Sigmoid colon (tissue), 7 donors: ENCODE measurements at places on chromosomes 12 and 14. TPM values are rescaled to one million over a fixed set of nuclear protein-coding genes. Genes with fewer than 3 reads are reported as not detected.

Gene AJUBA
- total RNA-seq, result 5.0 TPM

GRCh38 chr14:80507292-80507869 lies 296.1 kb upstream of the DIO2 start:
- no peaks in the 10 kb centered on the region for H3K27me3 ChIP-seq
- H3K36me3 ChIP-seq, result no peaks in the 10 kb centered on the region
- H3K4me3 ChIP-seq, result no peak overlapping the region
- H3K4me1 ChIP-seq, result no peaks in the 10 kb centered on the region
- DNase-seq, result no peak
- H3K27ac ChIP-seq, result no peak overlapping the region

DNA sequence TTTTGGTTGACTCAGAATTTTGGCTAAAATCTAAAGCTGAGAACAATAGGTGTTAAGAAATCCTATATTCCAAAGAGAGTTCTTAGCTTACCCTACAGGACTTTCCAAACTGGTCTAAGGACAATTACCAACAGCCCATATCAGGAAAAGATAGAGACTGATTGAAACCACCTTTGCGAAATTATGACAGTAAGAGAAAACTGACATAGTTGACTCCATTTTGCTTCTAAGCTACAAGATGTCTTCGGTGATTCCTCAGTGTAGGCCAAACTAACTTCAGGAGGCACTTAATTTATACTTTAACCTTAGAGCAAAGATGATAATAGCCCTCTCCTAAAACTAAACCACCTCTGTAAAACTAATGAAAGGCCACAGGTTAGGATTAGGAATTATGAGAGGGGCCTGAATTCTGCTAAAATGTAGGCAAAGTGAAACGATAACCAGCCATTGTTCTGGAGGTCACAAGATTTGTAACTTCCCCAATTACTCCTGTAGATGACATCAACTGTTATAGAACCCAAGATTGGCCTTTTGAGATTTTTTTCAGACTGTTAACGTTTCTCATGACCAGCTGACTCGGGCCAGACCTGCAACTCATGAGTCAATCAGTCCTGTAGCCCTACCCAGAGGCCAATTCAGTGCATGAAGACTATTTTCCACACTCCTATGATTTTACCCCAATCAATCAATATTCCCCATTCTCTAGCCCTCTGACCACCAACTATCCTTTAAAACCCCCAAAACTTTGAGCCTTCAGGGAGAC lies 43.0 kb downstream of the KLRG1 start:
- no peaks in the 10 kb centered on the region for H3K36me3 ChIP-seq
- H3K4me1 ChIP-seq, result no peaks in the 10 kb centered on the region
- no peak for DNase-seq
- H3K27ac ChIP-seq, result no peak overlapping the region
- H3K4me3 ChIP-seq, result no peak overlapping the region

GRCh38 chr14:103380719-103381377 lies 4.4 kb upstream of the MARK3 start:
- DNase-seq, result no peak
- H3K4me1 ChIP-seq, result peaks cover 6% of the 10 kb centered on the region
- H3K36me3 ChIP-seq, result no peaks in the 10 kb centered on the region
- no peak overlapping the region for H3K27ac ChIP-seq
- no peaks in the 10 kb centered on the region for H3K27me3 ChIP-seq

Gene PSME1
- total RNA-seq, result 166 TPM

Gene POLE2
- total RNA-seq, result not detected

Gene CCDC197
- total RNA-seq, result not detected

Gene DNAH10
- under 0.01 TPM for total RNA-seq

- no peak for DNase-seq
- H3K4me3 ChIP-seq, result no peak overlapping the region
- peaks cover 61% of the 10 kb centered on the region for H3K36me3 ChIP-seq
- no peaks in the 10 kb centered on the region for H3K4me1 ChIP-seq
- H3K27me3 ChIP-seq, result no peaks in the 10 kb centered on the region
Measured at GRCh38 chr12:109497675-109498074, 20.2 kb downstream of the UBE3B start.

- peak overlapping the region; percentile 98 for H3K27ac ChIP-seq
- no peaks in the 10 kb centered on the region for H3K27me3 ChIP-seq
- peaks cover 80% of the 10 kb centered on the region for H3K4me1 ChIP-seq
- no peaks in the 10 kb centered on the region for H3K36me3 ChIP-seq
- DNase-seq, result peak; percentile 97
Measured at GRCh38 chr12:47820631-47821345, 1.1 kb upstream of the HDAC7 start.

DNA sequence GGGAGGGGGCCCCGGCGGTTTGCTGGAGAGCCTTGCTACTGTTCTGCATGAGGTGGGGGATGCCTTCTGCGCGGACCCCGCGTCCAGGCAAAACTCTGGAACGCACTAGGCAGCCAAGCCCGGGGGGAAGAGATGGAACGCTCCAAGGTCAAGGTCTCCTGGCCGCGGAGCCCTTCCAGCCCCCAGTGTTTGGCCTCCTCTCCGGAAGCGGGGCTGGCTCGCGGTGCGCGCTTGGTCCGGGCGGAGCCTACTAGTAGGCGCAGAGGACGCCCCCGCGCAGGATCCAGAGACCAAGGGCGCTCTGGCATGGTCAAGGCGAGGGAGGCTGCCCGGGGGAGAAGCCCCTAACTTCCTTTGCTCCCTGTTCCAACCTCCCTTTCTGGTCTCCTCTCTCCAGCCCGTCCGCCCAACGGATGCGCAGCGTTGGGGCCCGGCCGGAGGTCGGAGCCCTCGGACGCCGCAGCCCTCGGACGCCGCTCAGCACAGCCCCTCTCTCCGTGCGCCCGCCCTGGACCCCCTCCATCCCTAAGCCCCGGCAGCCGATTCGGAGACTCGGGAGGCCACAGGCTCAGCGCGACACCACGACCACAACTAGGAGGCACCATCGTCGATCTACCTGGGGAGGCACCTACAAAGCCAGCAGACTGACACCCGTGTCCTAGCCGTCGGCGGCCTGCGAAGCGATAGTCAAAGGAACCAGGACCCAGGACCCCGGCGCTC lies 669 bp upstream of the KCNK13 start:
- H3K27me3 ChIP-seq, result peaks cover 85% of the 10 kb centered on the region
- no peak overlapping the region for H3K27ac ChIP-seq
- no peak for DNase-seq
- H3K4me3 ChIP-seq, result peak overlapping the region; percentile 48

Gene PLEKHD1
- total RNA-seq, result under 0.01 TPM

Gene CBLN3
- 2.1 TPM for total RNA-seq

DNA sequence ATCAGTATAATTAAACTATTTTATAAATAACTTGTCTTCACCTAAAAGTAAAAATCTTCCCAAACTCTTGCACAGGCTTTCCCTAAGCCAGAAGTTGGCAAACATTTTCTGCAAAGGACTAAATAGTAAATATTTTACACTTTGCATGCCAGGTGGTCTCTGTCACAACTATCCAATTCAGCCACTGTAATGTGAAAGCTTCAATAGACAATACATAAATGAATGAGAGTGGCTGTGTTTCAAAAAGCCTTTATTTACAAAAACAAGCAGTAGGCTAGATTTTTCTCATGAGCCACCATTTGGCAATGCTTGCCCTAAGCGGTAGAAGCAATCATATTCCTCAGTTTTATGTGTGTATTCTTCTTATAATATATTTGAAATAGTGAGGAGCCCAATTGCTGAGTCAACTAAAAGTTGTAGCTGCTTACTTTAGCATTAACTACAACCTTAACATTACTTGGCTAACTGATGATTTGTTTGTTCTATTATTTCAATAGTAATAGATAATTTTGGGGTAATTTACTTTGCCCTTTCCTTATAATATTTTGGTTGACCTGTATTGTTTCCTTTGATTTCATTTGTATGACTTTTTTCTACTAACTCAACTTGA lies 236.0 kb upstream of the SYT1 start:
- no peak overlapping the region for H3K4me3 ChIP-seq
- H3K4me1 ChIP-seq, result no peaks in the 10 kb centered on the region
- no peaks in the 10 kb centered on the region for H3K36me3 ChIP-seq

GRCh38 chr14:85131226-85131922 lies 398.6 kb upstream of the FLRT2 start:
- DNase-seq, result no peak
- H3K4me3 ChIP-seq, result no peak overlapping the region
- H3K27me3 ChIP-seq, result no peaks in the 10 kb centered on the region

DNA sequence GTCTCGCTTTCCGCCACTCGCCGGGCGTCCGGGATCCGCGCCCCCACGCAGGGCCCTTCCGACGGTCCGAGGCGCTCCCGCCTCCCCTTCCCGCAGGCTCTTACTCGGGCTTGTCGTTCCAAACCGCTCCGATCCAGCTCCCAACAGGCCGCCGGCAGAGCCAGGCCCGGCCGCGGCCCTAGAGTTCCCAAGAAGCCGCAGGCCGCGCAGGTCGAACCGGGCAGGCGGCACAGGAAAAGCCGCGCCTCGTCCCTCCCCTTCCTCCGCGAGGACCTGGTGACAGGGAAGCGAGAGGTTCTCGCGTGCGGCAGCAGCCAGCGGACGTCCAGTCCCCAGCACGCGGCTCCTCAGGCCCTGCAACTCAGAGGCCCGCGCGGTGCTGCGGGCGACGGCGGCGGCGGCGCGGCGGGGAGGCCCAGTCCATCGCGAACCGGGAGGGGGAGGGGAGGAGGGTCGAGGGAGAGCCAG lies 272 bp downstream of the HECTD1 start:
- H3K27ac ChIP-seq, result peak overlapping the region; percentile 100
- H3K36me3 ChIP-seq, result no peaks in the 10 kb centered on the region
- H3K27me3 ChIP-seq, result no peaks in the 10 kb centered on the region
- H3K4me3 ChIP-seq, result peak overlapping the region; percentile 90

- H3K27ac ChIP-seq, result no peak overlapping the region
- no peak for DNase-seq
- peaks cover 20% of the 10 kb centered on the region for H3K4me1 ChIP-seq
- no peaks in the 10 kb centered on the region for H3K36me3 ChIP-seq
Measured at GRCh38 chr12:38886064-38886463, 19.3 kb downstream of the CPNE8 start.

DNA sequence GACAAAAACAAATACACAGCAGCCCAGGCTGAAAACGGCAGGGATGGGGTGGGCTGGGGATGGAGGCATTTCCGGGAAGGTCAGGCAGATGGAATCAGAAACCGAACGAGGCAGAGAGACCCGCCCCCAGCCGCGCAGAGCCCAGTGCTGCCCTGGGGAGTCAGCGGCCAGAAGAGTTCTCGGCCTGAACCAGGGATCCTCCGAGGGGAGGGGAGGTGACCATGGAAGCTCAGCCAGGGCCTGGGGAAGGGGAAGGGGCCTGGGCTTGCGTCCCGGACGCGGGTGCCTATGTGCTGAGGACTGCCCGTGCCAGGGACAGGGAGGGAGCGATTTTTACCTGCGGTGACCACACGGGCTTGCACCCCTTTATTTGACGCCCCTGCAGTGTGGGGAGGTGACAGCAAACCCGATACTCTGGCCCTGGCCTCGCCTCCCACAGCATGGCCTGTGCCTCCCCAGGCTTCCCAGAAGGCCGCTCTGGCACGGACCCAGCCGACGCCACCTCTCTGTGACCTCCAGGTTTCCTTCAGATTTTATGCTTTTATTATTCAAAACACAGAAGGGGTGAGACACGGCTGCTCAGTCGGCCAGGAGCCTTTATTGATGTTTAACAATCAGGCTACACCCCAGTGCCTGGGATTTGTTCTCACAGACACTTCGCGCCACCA lies 7.7 kb downstream of the LRCOL1 start:
- peaks cover 47% of the 10 kb centered on the region for H3K27me3 ChIP-seq
- DNase-seq, result no peak
- peak overlapping the region; percentile 39 for H3K27ac ChIP-seq
- H3K36me3 ChIP-seq, result no peaks in the 10 kb centered on the region
- peaks cover 9% of the 10 kb centered on the region for H3K4me1 ChIP-seq

Gene SRRM4
- under 0.01 TPM for total RNA-seq

DNA sequence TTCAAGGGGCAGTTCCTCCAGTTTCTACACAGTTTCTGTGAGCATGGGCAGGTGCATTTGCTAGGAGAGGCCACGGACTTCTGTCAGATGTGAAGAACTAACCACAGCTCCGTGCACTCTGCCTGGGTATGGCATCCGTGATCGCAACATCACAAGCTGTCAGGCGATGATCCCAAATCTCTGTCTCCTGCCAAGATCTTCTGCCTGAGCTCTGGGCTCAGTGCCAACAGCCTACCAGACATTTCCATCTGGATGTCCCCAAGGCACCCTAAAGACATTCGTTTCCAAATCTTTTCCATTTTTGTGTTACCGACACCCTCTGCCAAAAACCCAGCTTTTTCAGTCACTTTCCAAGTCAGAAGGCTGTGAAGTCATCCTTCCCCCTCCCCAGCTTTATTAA lies 292.1 kb downstream of the GLT1D1 start:
- H3K27me3 ChIP-seq, result no peaks in the 10 kb centered on the region
- no peaks in the 10 kb centered on the region for H3K36me3 ChIP-seq
- no peaks in the 10 kb centered on the region for H3K4me1 ChIP-seq
- H3K27ac ChIP-seq, result no peak overlapping the region
- no peak overlapping the region for H3K4me3 ChIP-seq

Gene PRH1
- 21.2 TPM for total RNA-seq

Gene SERPINA1
- 1.9 TPM for total RNA-seq
